NCI-H774 (cell line): ENCODE measurements at places on chromosomes 16 and 17.

DNA sequence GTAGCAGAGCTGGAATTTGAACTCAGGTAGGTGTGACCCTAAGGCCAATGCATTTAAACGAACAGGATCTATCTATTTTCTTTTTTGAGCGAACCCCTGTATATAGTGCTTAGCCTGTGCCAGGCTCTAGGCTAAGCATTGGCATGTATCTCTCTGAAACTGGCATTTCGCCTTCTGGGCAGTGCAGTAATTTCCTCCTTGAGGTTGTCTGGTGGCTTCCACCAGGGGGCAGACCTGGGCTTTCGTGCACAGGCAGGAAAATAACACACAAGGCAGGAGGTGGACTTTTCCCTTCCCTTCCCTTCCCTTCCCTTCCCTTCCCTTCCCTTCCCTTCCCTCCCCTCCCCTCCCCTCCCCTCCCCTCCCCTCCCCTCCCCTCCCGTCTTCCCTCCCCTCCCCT is 34.4 kb upstream of the PRKCB start:
- DNase-seq = peak; percentile 56

DNA sequence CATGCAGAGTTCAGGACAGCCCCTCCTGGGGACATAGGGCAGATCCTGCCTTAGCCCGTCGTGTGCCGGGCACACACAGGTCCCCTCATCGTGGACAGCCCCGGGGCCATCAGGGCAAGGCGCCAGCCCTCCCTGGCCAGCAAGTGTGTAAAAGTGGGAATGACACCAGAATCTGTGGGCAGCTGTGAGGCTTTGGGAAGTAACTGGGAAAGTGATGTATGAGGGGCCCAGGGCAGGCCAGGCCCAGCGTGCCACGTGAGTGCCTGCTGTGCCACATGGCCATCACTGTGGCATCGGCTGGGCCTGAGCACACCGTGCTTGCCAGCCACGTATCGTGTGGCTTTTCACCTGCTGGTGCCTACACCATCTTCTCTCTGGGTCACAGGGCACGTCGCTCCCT is 26.6 kb downstream of the ACSF3 start:
- DNase-seq = no peak

GRCh38 chr17:73284906-73285602 is 23.4 kb upstream of the CPSF4L start:
- DNase-seq = no peak

DNA sequence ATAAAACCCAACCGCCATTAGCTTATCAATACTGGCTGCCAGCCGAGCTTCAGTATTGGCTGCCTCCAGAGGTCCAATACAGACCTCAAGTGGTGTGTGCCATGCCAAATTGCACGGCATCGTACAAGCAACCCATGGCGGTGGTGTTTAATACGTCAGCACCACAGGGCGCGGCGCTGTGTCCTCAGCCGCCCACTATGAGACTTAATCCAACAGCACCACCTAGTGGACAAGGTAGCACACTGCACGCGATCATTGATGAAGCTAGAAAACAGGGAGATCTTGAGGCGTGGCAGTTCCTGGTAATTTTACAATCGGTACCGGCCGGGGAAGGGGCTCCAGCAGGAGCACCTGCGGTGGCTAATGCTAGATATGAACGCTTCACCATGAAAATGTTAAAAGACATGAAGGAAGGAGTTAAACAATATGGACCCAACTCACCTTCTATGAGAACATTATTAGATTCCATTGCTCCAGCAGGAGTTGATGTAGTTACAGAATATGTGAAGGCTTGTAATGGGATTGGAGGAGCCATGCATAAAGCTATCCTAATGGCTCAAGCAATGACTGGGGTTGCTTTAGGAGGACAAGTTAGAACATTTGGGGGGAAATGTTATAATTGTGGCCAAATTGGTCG is 15.4 kb downstream of the FLYWCH1 start:
- peak; percentile 57 for DNase-seq

DNA sequence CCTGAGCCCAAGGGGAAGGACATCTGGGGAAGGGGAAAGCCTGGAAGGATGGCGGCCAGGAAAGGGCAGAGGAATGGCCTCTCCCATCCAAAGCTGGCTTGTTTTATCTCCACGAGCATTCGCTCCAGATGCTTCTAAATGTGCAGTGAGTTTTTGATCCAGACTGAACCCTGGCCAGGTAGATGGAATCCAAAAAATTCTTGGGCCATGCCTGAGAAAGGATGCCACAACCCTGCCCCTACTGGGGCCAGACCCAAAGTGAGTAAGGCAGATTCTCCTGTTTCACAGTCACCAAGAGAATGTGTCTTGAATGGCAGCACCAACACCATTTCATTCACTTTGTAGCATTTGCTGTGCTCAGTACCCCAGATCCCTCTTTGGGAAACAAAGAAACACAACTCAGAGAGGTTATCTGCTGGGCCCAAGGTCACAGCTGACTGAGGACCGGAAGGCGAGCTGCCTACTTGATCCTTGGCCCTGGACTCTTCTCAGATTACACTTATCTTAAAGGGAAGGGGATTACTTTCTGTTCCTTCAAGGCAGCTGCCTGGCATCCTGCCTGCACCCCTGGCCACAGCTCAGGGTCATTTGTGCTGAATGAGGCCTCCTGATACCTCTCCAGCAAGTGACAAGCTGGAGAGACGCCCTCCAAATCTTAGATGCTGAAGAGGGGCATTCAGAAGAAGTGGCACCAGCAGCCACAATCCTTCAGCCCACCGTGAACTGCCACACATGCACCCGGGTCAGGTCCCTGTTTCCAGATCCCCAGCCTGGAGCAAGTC is 3.6 kb downstream of the LRRC75A start:
- DNase-seq = no peak

- DNase-seq = peak; percentile 61
These were observed 73.1 kb downstream of the CCDC182 start for GRCh38 chr17:57671667-57672632.

DNA sequence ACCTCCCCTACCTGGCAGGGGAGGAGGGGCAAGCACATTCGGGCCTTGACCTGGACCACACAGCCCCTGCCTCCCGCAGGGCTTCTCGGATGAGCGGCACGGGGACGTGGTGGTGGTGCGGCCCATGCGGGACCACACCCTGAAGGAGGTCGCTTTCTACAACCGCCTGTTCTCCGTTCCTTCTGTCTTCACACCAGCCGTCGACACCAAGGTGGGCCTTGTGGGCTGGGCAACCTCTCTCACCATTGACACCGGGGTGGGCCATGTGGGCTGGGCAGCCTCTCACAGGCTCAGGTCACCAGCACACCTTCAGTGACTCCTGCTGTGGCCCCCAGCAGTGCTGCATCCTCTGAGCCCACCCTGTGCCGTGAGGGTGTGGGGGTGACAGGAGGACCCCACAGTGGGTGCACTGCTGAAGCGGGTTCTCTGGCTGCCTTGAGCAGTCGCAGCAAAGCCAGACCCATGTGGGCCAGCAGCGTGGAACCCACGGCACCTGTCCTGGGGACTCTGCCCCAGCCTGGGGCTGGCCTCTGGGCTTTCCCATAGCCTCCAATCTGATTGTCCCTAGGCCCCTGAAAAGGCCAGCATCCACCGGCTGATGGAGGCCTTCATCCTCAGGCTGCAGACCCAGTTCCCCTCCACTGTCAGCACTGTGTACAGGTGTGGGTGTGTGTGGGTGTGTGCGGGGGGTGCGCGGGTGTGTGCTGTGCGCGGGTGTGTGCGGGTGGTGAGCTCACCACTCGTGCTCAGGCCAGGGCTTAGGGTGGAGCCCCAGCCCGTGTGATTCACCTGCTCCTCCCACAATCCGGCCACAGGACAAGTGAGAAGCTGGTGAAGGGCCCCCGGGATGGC is 7.5 kb downstream of the CTU2 start:
- DNase-seq = no peak

DNA sequence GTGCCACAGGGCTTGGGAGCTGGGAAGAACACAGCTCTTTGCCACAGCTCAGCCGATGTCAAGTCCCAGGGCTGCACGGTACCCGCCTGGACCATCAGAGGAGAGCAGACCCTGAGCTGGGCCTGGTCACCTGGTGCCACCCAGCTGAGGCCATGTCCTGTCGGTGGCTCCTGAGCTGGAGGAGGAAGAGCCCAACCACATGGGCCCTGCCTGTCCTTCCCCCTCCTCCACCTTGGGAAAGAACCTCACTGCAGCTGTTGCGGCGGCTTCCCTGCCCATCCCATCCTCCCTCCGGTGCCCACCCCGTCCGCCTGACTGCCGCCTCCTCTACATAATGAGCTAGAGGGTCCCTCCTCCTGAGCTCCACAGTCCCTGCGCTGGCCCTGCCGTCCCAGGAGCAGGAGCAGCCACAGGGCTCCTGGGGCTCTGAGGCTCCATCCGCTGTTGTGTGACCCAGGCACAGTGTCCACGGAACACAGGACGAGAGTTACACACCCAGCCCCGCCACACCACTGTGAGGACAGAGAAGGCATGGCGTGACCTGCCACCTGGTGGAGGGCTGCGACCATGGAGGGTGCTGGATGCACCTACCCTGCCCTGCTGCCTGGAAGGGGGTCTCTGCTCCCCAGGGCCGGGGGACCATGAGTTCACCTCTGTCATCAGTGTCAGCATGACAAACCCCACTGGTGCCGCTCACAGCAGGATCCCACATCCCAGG is 21.4 kb upstream of the CHMP6 start:
- DNase-seq = peak; percentile 56

DNA sequence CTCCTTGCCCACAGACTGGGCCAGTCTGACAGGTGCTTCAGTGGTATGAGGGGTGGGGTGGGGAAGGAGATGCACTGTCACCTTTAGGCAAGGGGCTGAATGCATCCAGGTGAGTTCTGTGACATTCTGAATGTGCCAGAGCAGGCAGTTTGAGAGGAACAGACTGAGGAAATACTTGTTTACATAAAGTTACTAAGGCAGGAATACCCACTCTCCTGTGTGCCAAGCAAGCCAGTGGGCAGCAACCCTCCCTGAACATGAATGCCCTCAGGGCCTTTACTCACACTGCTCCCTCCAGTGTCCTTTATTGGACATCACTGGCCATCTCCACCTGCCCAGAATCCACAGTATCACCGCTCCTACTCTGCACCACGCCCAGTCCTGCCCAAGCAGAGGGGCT is 33.1 kb upstream of the ULK2 start:
- no peak for DNase-seq

- peak; percentile 39 for DNase-seq
These were observed 306.9 kb upstream of the RBFOX1 start for GRCh38 chr16:7025616-7026190.

GRCh38 chr17:74393346-74393942 is 26.1 kb downstream of the GPR142 start:
- DNase-seq = no peak

DNA sequence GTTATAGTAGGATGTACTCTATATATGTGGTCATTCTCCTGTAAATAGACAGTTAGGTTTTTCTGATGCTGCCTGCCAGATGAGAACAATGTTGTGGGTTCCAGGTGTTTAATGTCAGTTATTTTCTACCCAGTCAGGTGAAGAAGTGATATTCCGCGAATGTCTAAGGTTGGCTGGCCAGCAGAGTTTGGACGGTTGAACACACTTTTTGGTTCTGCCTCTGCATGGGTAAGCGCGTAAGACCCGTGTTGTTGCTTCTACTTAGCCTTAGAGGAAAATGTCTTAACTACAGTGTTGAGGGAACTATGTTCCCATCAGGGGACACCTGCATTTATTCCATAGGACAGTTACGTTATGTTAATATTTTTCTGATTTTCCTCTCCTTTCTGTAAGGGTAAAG is 162.6 kb downstream of the MAP2K6 start:
- no peak for DNase-seq

DNA sequence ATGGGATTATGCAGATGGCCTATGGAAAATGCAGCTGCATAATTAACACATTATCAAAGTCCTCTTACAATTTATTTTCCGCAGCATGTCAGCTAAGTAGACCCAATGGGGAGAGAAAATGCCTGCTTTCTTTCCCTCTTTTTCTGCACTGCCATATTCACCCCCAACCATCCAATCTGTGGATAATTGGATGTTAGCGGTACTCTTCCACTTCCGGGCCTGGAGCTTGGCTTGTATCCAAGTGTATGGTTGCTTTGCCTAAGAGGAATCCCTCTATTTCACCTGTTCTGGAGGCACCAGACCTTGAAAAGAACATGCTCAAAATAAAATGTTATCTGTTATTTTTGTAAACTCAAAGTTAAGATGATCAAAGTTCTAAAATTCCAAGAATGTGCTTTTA is 41.1 kb upstream of the CACNG3 start:
- DNase-seq = no peak

DNA sequence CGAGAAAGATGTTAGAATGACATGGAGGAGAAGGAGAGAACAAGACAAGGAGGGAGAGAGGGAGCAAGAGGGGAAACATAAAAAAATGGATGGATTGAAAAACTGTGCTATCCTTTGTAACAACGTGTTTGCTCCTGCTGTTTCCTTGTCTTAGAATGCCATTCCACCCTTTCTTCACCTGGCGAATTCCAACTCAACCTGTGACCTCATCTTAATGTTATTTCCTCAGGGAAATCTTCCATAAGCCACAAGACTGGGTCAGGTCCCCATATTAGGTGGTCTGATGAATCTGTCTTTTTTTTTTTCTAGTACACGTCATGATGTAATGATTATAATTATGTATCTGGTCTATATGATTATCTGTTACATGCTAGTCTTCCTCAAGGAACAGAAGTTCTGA is 195.0 kb upstream of the MAF start:
- DNase-seq = no peak

GRCh38 chr16:69520800-69521602 is 44.8 kb upstream of the NFAT5 start:
- DNase-seq = no peak

GRCh38 chr17:65756760-65757159 is 195.3 kb upstream of the AXIN2 start:
- no peak for DNase-seq

DNA sequence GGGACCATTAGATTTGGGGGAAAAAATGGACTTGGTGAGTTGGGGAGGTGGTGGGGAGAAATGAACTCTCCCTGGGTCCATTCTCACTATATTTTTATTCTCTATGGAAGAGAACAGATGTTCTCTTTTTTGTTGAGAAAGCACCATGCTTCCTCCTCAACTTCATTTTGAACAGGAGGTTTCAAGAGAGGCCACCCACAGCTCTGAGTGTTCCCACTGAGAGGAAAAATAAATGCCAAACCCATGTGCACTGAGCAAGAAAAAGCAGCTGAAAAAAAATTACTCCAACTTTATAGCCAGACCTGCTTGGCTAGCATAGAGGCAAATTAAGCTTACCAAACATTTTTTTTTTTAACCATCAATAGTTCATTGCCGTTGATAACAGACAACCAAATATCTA is 883.6 kb downstream of the KCNJ2 start:
- no peak for DNase-seq

- no peak for DNase-seq
These were observed 47.4 kb upstream of the FOXJ1 start for GRCh38 chr17:76188213-76189016.

- no peak for DNase-seq
These were observed 152.6 kb upstream of the CDC42EP4 start for GRCh38 chr17:73464447-73464846.

- no peak for DNase-seq
These were observed 84.7 kb downstream of the MRC2 start for GRCh38 chr17:62712171-62712581.
